ENCODE measurements at places on chromosomes 2 and 18.

GRCh38 chr2:71700658-71701397, 247.5 kb downstream of the DYSF start:
- no peak for DNase-seq

DNA sequence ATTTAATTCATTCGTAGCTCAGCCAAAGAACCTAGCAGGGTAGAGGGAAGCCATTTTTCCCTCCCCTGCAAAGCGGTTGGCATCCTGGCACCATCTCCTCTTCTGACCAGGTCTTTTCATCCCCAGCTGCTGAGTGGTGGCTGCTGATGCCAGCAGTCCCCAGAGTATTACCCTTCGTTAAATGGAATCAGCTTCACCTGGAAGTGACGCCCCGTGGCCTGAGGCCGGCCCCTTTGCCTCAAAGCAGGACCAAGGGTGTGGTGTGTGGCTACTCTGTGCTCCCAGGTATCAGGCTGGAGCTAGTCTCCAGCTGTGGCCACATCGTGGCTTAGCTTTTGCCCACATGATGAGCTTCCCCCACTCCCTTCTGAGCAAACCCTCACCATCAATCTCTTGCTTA, 12.3 kb upstream of the SP100 start:
- DNase-seq = no peak

DNA sequence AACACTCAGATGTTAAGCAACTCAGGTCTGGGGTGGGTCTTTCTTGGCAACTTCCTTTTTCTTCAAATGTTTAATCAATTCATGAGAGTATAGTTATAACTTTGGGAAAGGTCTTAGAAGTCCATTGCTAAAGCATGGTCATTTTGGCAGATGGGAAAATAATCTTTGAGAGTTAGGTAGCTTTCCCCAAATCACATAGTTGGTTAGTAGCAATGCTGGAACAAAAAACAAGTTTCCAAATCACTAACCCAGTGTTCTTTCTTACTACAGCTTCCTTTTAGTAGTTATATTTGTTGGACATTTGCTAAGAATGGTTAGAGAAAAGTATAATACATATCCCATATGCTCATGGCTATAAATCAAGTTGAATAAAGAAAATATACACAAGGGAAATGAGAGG, 185.2 kb upstream of the SLC14A2 start:
- no peak for DNase-seq

GRCh38 chr2:178243961-178244360, 49.6 kb downstream of the OSBPL6 start:
- no peak for DNase-seq

DNA sequence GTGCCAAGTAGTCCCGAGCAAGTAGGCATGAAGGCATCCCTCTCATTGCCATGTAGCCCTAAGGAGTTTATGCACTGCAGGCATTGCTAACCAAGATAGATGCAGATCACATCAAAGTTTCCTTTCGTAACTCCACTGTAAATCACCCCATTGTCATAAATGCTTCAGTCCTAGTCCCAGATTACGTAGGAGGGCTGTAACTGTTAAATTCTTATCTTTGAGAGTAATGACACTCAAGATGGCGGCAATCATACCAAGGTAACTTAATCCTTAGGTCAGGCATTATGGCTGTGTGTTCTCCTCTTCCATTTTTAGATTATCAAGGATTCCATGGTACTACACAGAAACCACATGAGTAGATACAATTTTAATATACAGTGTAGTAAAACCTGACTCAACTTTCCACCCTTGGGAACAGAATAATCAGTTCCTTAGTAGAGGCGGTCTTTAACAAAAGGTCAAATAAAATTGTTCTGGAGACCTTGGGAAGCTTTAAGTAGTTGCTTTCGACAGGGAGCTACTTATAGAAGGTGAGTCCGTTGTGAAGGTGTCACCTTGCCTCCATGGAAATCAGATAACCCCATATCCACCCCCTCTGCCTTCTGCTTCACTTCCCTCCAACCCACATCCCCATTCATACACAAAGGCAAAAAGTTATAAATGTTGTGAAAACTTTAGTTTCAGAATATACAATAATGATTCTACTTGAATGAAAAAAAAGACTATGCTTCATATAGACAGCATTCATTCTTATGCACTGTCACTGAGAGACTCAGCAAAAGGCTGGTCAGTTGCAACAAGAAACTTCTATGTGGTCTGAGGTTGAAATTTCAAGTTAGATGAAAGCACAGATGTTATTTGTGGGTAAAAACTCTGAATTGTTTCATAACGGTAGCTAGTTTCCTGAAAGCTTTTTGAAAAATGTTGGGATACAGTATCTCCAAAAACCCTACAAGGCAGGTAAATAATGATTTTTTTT, 64.8 kb upstream of the GALNT5 start:
- DNase-seq = no peak

DNA sequence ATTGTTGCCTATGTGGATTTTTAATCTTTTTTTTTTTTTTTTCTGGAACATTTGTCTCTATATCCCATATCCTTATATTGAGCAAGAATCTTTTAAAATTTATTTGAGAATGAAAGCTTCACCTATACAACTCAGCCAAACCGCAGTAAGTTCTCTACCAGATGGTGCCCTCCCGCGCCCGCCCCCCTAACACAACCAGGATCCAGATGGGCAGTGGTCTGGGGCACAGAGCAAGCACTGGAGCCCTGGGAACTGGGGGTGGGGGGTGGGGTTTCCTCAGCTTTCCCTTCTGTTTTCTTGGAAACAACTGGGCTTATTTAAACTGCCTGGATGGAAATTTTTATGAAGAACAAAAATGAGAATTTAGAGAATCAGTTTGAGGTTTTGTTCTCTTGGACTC, 74.6 kb downstream of the ACAA2 start:
- no peak for DNase-seq

GRCh38 chr18:55458456-55459203, 129.4 kb downstream of the TCF4 start:
- no peak for DNase-seq

DNA sequence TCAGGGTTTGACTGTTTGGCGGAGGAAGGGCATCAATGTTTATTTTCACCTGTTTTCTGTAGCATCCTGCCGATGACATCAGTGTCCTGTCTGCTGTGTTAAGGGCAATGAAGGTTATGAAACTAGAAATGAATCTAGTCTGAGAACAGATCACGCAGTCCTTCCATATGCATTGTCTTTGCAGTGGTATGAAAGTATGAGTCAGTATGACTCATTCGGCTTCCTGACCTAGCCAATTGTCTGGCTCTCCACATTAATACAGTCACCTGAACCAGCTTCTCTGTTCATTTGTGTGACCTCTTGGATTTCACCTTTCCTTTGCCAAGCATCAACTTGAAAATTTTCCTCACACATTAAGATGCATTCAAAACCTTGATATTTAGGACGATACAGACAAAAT, 353.8 kb downstream of the RND3 start:
- no peak for DNase-seq

DNA sequence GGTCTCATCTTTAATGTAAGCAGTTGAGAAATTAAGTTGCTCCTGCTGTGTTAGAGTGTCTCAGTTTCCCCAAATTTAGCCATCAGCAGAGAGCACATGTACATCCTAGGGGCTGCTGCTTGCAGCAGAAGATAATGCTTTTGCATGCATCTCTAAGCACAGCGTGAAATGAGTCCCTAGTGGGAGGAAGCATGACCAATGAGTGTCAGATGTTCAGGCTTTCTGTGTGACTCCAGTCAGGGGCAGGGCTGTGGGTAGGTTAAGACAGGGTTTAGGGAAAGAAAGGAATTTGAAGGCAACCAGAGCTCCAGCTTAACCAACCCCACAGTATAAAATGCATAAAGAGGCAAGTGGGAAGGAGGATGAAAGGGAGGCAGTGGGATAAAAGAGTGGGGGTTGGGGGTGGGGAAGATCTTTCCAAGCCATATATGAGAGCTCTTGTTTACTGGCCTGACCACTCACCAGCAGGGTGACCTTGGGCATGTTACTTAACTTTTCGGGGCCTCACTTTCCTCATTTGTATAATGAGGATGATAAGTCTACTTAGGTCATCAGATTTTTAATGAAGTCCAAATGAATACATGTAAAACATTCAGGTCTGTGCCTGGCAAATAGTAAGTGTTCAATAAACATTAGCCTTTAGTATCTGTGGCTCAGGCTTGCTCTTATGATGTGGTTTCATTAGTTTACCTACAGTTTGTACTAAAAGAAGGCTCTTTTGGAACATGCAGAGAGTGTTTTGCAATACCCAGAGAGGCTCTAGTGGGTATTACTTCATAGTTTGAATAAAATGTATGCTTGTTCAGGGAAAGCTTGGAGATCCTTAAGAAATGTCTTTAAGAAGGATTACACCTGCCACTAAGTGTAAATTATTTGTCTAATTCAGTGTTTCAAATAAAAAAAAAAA, 42.7 kb upstream of the PELI1 start:
- DNase-seq = no peak

- peak; percentile 71 for DNase-seq
These were observed 33.6 kb upstream of the B3GNT7 start for GRCh38 chr2:231361701-231362554.

- DNase-seq = no peak
These were observed 259.1 kb downstream of the TDRD15 start for GRCh38 chr2:21382701-21383520.

- peak; percentile 59 for DNase-seq
These were observed 9.2 kb upstream of the CCDC141 start for GRCh38 chr2:179059026-179059700.

DNA sequence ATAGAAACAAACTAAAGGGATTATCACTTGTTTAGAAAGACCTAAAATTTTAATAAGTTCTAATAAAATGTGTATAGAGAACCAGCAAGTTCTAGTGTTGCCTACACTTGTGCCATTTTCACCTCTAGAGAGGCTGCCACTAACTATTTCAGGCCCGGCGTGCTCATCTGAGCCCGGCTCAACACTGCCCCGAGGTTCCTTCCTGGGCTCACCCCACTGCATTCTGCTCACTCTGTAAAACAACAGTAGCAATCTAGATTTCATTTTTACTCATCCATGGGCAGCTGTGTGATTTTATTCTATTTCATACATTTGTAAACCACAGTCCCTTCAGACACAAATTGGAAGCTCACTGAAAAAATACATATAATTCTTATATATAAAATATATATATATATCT, 253.2 kb downstream of the L3MBTL4 start:
- DNase-seq = no peak

- DNase-seq = no peak
These were observed 36.4 kb downstream of the ZC3H15 start for GRCh38 chr2:186522450-186522849.

DNA sequence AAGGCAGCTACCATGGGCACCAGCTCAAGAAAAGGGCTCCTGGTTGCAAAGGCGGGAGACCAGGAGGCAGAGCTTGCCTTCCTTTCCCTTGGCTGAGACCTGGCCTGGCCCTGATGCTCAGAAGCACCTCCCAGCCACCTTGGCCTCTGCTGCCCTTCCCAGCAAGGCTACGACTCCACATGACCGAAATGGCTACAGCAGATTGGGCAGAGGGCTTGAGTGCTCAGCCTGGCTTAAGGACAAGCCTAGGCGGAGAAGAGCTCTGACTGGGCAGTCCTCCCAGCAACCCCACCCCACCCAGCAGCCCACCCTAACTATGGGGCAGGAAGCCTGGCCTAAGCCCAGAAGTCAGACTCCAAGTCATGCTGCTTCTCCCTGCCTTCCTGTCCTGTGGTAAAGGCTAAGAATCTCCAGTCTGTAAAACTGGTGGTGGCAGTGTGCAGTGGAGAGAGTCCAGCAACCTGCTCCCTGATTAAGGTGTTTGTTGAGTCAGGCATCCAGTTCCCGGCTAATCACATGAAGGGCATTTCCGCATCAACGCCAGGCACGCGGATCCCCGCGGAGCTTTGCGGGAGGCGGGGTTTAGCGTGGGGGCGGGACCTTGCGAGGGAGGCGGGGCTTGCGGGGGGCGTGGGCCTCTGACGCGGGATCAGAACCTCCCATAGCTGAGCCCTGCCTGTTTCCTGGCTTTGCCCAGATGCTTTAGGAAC, 256.0 kb downstream of the BCL11A start:
- no peak for DNase-seq

Data from NAMALWA (cell line).